ENCODE measurements at places on chromosomes 5 and 9. TPM values are rescaled to one million over a fixed set of nuclear protein-coding genes. Genes with fewer than 3 reads are reported as not detected.

SLC27A4 gene
- 27.1 TPM for total RNA-seq

MLANA gene
- not detected for total RNA-seq

GRCh38 chr5:114500756-114501155 lies 138.9 kb downstream of the KCNN2 start:
- no peaks in the 10 kb centered on the region for H3K4me1 ChIP-seq
- H3K36me3 ChIP-seq = no peaks in the 10 kb centered on the region
- DNase-seq = no peak
- H3K27me3 ChIP-seq = no peaks in the 10 kb centered on the region
- H3K27ac ChIP-seq = no peak overlapping the region

- no peaks in the 10 kb centered on the region for H3K4me1 ChIP-seq
- no peak overlapping the region for H3K27ac ChIP-seq
- no peak overlapping the region for H3K4me3 ChIP-seq
- no peaks in the 10 kb centered on the region for H3K27me3 ChIP-seq
- no peaks in the 10 kb centered on the region for H3K36me3 ChIP-seq
- DNase-seq = no peak
Observed at GRCh38 chr5:166823360-166823759, 1468.1 kb upstream of the WWC1 start.
